ENCODE measurements at places on chromosomes 13 and 19.

DNA sequence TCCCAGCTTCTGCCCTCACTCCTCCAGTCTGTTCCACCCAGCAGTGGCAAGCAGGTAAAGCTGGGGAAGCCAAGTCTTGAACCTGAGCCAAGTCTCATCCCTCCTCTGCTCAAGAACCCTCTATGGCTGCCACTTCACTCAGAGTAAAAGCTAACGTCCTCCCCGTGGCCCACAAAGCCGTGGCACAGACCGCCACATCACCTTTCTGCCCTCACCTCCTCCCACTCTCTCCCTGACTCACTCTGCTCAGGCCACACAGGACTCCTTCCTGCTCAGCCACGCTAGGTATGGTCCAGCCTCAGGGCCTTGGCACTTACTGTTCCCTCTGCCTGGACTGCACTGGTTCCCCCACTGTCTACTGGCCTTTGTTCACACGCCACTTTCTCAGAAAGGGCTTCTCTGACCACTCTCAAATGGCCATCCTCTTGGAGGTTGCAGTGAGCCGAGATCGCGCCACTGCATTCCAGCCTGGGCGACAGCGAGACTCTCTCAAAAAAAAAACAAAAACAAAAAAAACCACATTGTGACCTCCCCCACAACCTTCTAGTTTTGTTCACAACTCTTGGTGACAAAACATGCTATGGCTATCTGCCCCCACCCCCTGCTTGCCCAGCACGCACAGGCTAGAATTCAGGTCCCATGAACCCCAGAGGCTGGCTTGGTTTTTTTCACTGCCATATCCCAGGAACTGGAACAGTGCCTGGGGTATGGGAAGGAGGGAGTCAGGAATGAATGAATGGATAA, 15.8 kb downstream of the NDUFB7 start:
- H3K27me3 ChIP-seq = no peaks in the 10 kb centered on the region
- no peak for DNase-seq

DNA sequence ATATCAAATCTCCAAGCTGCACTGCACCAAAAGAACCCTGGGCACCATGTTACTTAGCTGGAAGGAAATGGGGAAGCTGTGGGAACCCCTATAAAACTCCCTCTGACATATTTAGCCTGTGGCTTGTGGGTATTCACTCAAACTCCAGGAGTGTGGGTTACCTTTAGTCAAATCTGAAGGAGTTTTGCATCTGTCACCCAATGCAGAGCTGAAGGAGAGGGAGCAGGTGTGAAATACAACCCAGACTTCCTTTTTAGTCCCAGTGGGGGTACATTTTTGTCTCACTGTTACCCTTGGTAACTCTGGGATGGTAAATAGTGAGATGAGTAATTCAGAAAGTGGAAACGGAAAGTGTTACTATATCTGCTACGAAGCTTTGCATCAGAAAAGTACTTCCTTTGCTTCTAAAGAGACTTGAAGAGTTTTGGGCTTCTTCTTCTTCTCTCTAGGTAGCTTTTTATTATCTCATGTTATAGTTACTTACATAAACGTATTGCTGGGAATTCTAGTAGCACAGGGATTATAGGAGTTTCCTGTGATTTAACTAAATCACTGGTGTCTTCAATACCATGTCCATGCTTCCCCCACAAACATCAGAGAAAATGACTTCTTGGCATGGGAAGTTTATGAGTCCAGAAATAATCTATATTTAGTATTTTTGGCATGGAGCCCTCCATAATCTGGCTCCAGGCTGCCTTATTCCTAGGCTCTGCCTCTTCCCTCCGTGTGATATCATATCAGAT, 105.9 kb downstream of the AKAP11 start:
- H3K4me3 ChIP-seq = no peak overlapping the region
- no peak overlapping the region for H3K27ac ChIP-seq
- H3K4me1 ChIP-seq = no peaks in the 10 kb centered on the region
- no peaks in the 10 kb centered on the region for H3K27me3 ChIP-seq
- H3K36me3 ChIP-seq = no peaks in the 10 kb centered on the region

- no peak for DNase-seq
- no peak overlapping the region for H3K27ac ChIP-seq
- no peak overlapping the region for H3K4me3 ChIP-seq
- H3K36me3 ChIP-seq = no peaks in the 10 kb centered on the region
Observed at GRCh38 chr13:42834946-42835345, 53.6 kb downstream of the FAM216B start.

- no peaks in the 10 kb centered on the region for H3K27me3 ChIP-seq
- H3K27ac ChIP-seq = no peak overlapping the region
- no peaks in the 10 kb centered on the region for H3K36me3 ChIP-seq
- no peak overlapping the region for H3K4me3 ChIP-seq
Observed at GRCh38 chr13:109208522-109208921, 577.9 kb downstream of the IRS2 start.

- H3K27me3 ChIP-seq = no peaks in the 10 kb centered on the region
- H3K36me3 ChIP-seq = no peaks in the 10 kb centered on the region
- no peak for DNase-seq
- H3K4me1 ChIP-seq = no peaks in the 10 kb centered on the region
Observed at GRCh38 chr13:91882918-91883317, 484.5 kb downstream of the GPC5 start.

GRCh38 chr19:40519352-40520322, 52.8 kb downstream of the SPTBN4 start:
- no peaks in the 10 kb centered on the region for H3K27me3 ChIP-seq
- H3K36me3 ChIP-seq = no peaks in the 10 kb centered on the region
- no peak overlapping the region for H3K4me3 ChIP-seq
- peaks cover 27% of the 10 kb centered on the region for H3K4me1 ChIP-seq

- no peak overlapping the region for H3K27ac ChIP-seq
- no peaks in the 10 kb centered on the region for H3K36me3 ChIP-seq
- no peak overlapping the region for H3K4me3 ChIP-seq
- H3K4me1 ChIP-seq = peaks cover 39% of the 10 kb centered on the region
- no peak for DNase-seq
Observed at GRCh38 chr19:18756896-18757295, 34.2 kb downstream of the COMP start.

- no peak overlapping the region for H3K27ac ChIP-seq
- DNase-seq = no peak
- no peak overlapping the region for H3K4me3 ChIP-seq
- peaks cover 2% of the 10 kb centered on the region for H3K4me1 ChIP-seq
- no peaks in the 10 kb centered on the region for H3K27me3 ChIP-seq
- peaks cover 6% of the 10 kb centered on the region for H3K36me3 ChIP-seq
Observed at GRCh38 chr13:78659450-78659730, 435 bp upstream of the OBI1 start.

DNA sequence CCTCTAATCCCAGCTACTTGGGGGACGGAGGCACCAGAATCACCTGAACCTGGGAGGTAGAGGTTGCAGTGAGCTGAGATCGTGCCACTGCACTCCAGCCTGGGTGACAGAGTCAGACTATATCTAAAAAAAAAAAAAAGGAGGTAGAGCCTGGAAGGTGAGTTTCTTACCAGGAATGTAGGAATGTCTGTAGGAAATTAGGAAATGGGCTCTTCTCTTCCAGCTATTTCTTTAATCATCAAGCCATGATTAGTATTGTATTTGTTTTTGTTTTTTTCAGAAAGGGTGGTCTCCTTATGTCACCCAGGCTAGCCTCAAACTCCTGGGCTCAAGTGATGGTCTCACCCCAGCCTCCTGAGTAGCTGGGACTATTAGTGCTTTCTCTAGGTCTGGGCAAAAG, 26.3 kb upstream of the SERP2 start:
- H3K27ac ChIP-seq = no peak overlapping the region
- no peak overlapping the region for H3K4me3 ChIP-seq
- H3K36me3 ChIP-seq = no peaks in the 10 kb centered on the region
- DNase-seq = no peak

DNA sequence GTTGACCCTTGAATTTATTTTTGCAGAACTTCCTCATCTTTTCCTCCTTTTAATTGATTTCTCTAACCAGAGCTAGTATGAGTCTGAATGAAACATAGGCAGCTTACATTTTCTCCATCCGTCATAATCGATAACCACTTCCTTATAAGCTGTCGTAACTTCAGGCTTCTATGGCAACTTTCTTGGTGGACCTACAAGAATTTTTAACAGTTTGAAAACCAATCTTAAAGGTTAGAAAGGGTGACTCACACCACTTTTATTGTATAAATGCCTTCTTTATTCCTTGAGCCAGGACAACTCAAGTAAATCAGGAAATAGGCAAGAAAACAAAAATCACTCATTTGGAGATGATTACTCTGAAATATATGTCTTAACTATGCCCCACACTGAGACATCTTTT, 105.7 kb upstream of the KL start:
- H3K4me1 ChIP-seq = no peaks in the 10 kb centered on the region
- no peak for DNase-seq
- H3K27ac ChIP-seq = no peak overlapping the region
- H3K4me3 ChIP-seq = no peak overlapping the region
- H3K27me3 ChIP-seq = no peaks in the 10 kb centered on the region

DNA sequence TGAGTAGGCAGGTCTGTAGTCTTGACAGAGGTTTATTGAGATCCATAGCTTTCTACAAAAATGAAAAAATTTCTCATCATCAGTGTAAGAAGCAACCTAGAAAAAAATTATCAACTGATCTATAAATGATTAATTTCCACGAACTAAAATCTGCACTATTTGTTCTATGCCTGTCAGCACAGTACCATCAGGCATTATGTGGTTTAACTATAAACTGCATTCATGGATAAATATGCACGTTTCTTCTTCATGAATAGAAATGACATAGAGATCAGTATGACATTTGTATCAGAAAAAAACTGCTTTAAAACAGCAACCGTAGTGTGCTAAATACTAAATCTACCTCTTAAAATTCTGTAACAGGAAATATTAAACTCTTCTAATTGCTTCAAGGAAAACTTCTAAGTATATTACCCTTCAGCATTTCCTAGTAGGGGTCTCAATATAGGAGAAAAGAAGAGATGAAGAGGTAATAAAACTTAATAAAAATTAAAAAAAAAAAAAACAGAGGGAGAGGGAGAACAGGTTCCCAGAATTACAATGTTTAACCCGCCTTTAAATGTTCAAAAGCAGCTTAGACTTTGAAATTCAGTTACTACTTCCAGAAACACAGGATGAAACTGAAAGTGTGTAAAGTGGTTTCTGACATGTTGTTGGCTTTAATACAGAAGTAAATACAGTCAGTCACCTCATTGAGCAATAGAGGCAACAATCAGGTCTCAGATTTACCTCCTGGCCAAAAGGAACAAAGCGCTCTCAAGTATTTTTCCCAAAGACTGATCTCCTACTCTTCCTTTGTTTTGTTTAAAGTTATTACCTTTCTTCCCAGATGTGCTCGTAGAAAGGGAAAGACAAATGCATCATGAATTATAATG, 144.4 kb downstream of the DIAPH3 start:
- no peak overlapping the region for H3K4me3 ChIP-seq
- peaks cover 5% of the 10 kb centered on the region for H3K36me3 ChIP-seq
- no peak overlapping the region for H3K27ac ChIP-seq
- no peak for DNase-seq
- H3K4me1 ChIP-seq = no peaks in the 10 kb centered on the region

GRCh38 chr19:30788105-30788765, 416.1 kb downstream of the ZNF536 start:
- no peaks in the 10 kb centered on the region for H3K27me3 ChIP-seq
- H3K4me3 ChIP-seq = no peak overlapping the region
- no peaks in the 10 kb centered on the region for H3K36me3 ChIP-seq
- DNase-seq = no peak

- H3K36me3 ChIP-seq = no peaks in the 10 kb centered on the region
- no peaks in the 10 kb centered on the region for H3K4me1 ChIP-seq
- DNase-seq = no peak
- H3K27me3 ChIP-seq = no peaks in the 10 kb centered on the region
Observed at GRCh38 chr13:59766236-59766635, 397.5 kb downstream of the DIAPH3 start.

- H3K4me3 ChIP-seq = no peak overlapping the region
- no peak for DNase-seq
- H3K27ac ChIP-seq = no peak overlapping the region
- H3K4me1 ChIP-seq = no peaks in the 10 kb centered on the region
- H3K27me3 ChIP-seq = no peaks in the 10 kb centered on the region
Observed at GRCh38 chr13:24146961-24147569, 13.5 kb upstream of the SPATA13 start.

DNA sequence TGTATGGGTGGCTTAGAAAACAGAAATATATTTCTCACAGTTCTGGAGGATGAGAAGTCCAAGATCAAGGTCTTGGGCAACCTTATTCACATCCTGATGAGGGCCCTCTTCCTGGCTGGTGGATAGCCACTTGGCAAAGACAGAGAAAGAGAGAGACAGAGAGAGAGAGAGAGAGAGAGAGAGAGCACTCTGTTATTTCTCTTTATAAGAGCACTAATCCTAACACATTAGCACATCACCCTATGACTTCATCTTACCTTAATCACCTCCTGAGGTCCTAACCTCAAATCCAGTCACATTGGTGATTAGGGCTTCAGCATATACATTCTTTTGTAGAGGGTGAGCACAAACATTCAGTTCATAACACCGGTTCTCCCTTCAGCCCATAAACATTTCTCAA, 430.3 kb downstream of the EFNB2 start:
- H3K4me3 ChIP-seq = no peak overlapping the region
- no peak overlapping the region for H3K27ac ChIP-seq
- H3K36me3 ChIP-seq = no peaks in the 10 kb centered on the region
- no peaks in the 10 kb centered on the region for H3K27me3 ChIP-seq

- no peak for DNase-seq
- no peak overlapping the region for H3K4me3 ChIP-seq
- no peaks in the 10 kb centered on the region for H3K36me3 ChIP-seq
- H3K4me1 ChIP-seq = no peaks in the 10 kb centered on the region
Observed at GRCh38 chr13:28503182-28503967, 8.4 kb upstream of the FLT1 start.

DNA sequence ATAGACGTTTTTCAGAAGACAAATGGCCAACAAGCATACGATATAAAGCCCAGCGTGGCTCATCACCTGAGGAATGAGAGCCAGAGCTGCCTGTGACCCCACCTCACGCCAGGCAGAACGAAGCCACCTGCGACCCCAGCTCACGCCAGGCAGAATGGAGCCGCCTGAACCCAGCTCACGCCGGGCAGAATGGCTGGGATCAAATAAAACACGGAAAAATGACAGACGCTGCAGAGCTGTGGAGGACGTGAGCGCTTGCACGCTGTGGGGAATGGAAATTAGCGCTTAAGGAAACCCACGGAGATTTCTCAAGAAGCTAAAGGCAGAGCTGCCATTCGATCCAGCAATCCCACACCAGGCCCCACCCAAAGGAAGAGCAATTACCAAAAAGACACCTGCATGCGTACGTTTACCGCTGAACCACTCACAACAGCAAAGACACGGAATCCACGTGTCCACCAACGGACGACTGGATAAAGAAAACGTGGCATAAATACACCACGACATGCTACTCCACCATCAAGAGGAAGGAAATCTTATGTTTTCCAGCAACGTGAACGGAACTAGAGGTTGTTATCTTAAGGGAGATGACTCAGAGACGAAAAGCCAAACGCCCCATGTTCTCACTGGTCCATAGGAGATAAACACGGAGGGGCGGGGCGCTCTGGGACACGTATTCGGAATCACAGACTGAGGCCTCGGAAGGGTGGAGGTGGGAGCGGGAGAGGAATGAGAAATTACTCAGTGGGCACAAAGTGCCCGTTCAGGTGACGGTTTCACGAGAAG, 30.7 kb upstream of the C13orf46 start:
- H3K27ac ChIP-seq = peak overlapping the region; percentile 94
- peak; percentile 90 for DNase-seq
- no peaks in the 10 kb centered on the region for H3K27me3 ChIP-seq
- peaks cover 13% of the 10 kb centered on the region for H3K36me3 ChIP-seq
- peak overlapping the region; percentile 50 for H3K4me3 ChIP-seq

GRCh38 chr19:29271341-29271740, 58.4 kb upstream of the UQCRFS1 start:
- no peaks in the 10 kb centered on the region for H3K36me3 ChIP-seq
- DNase-seq = no peak
- H3K27me3 ChIP-seq = peaks cover 12% of the 10 kb centered on the region

GRCh38 chr13:28621449-28621848, 37.5 kb upstream of the POMP start:
- H3K27me3 ChIP-seq = no peaks in the 10 kb centered on the region
- H3K4me1 ChIP-seq = peaks cover 4% of the 10 kb centered on the region
- no peaks in the 10 kb centered on the region for H3K36me3 ChIP-seq

Measured in K562 (cell line).